DND-41 (cell line): ENCODE measurements at places on chromosomes 5 and 9.

DNA sequence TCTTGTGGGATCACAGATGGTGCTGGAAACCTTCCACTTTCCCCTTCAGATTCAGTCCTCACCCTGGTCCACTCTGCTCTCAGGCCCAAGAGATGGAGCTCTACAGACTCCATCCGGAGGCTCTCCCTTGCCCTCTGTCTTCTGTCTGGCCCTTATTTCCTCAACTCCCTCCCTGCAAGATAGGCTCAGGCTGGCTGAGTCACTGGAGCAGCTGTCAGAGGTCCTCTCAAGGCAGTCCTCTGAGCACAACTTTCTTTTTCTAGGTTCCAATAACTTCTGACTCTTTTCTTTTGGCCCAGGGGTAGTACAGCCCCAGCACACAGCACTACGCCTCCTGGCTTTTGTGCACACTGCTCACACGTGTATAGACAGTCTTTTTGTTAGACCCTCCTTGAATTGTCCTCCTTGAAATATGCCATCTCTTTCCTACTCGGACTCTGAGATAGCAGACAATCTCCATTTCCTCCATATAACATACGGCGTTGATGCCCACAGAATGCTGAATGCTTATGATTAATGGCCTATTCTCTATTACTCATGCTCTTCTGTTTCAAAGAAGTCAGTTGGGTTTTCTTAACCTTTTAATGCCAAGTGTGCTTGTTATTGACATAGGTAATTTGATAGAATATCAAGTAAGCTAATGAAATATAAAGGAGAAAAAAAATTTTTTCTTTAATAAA is 193.1 kb downstream of the SLC12A2 start:
- no peak for DNase-seq

- DNase-seq = no peak
Measured at GRCh38 chr9:69211424-69212036, 37.5 kb downstream of the TJP2 start.

DNA sequence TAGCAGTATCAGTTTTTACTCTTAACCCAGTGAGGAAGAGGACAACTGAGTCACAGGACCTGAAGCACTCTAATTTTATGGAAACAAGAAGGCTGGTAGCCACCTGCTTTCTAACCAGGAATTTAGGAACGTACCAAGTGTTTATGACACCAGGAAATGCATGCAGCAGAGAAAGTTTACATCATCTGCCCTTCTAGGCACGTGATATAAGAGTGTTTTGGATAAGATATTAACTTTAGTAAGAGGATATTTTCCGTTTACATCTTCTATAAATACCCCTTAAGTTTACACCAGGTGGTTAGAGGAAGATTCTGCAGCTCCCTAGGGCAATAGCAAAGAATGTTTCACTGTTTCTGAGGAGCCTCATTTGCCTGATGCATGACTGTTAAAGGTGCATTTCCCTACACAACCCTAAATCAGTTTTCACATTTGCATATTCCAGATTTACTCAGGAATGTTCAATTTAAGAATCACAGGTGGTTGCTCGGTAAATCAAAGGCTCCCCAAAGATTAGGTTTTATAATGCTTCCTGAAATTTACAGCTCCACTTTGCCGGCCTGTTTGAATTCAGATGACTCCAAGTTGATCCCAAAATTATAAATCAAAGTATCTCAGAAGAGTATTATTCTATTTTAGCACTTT is 1.8 kb downstream of the TSC1 start:
- no peak for DNase-seq

DNA sequence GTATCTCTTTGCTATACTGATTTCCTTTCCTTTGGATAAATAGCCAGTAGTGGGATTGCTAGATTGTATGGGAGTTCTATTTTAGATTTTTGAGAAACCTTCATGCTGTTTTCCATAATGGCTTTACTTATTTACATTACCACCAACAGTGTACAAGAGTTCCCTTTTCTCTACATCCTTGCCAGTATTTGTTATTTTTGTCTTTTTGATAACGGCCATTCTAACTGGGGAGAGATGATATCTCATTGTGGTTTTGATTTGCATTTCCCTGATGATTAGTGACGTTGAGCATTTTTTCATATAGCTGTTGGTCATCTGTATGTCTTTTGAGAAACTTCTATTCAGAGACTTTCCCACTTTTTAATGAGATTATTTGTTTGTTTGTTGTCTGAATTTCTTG is 25.8 kb downstream of the NADK2 start:
- no peak for DNase-seq

DNA sequence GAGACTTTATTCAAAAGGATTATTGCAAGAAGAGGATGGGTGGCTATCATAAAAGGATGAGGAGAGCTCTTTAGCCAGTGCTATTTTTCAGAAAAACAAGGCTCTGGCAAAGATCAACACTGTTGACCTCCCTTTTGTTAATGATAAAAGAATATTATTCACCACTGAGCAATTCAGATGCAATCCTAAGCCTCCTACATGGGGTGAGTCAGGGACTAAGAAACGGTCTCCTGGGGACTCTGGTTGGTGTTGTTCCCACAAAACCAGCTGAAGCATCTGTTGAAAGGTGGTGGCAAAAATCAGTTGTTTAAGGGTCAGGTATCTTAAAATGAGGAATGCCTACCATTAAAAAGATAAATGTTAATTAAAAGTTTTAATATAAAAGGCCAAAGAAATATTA is 7.7 kb upstream of the GCNT1 start:
- no peak for DNase-seq

DNA sequence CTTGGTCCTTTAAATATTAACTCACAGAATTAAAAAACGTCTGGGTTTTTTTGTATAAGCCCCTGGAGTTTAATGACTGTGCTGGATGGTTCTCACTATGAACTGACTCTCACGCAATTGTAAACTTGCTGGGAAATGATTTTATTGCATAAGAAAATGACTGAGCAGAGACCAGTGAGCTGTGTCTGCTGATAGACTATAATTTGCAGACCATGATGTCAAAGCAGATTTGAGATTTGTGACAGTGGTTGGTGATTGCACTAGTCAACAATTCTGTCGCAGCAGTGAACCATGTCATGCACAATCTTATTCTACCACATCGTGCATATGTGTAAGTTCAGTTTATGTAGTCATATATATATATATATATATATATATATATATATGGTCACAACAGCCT is 85.7 kb upstream of the C9orf72 start:
- DNase-seq = no peak

DNA sequence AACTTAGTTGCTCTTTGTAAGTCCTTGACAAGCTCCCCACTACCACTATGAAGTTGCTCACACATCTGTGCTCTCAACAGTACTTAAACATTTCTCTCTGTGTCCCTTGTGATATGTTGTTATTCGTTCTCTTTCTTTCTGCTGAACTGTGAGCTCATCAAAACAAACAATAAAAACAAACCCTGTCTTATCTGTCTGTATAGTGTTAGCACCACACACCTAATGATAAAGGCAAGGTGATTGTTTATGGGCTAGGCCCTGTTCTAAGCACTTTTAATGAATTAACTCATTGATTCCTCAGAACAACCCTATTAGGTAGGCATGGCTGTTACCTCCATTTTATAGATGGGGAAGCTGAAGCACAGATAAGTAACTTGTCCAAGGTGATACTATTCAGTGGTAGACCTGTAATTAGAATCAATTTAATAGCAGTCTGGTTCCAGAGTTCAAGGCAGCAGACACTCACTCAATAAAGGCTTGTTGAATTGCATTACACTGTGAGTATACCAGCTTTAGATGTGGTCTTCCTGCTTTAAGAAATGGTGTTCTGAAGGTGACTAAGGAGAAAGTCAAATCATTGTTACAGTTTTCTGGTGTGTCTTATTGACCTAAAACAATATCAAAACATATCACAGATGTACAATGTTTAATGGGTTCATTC is 153.6 kb upstream of the ELL2 start:
- no peak for DNase-seq

DNA sequence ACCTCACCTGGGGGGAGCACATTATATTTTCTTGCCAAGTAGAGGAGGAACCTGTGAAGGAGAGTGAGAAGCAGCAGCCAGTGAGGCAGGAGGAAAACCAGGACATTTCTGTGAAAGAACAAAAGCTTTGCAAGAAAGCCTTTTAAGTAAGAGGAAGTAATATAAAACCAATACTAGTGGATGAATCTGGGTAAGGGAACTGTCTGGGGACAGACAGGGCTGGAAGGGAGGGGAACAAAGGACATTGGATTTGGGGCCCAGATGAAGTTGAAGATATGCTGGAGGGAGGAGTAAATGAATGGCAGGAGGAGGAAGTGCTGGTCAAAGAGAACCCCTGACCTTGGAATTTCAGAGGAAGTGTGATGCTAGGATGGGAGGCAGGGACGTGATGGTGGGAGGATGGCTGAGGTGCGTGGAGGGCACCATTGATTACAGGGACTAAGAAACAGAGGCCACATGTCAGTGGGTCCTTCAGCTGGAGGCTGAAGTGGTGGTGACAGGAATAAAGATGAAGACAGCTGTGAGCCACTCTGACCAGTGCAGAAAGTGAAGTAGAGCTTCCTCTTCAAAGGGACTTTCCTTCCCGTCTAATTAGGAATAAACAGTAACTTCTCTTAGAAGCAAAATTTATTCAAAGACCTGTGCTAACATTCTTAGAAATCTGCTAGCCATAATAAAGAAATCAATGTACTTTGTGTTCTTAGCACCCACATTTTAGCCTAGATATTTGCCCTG is 43.5 kb upstream of the FABP6 start:
- DNase-seq = no peak

DNA sequence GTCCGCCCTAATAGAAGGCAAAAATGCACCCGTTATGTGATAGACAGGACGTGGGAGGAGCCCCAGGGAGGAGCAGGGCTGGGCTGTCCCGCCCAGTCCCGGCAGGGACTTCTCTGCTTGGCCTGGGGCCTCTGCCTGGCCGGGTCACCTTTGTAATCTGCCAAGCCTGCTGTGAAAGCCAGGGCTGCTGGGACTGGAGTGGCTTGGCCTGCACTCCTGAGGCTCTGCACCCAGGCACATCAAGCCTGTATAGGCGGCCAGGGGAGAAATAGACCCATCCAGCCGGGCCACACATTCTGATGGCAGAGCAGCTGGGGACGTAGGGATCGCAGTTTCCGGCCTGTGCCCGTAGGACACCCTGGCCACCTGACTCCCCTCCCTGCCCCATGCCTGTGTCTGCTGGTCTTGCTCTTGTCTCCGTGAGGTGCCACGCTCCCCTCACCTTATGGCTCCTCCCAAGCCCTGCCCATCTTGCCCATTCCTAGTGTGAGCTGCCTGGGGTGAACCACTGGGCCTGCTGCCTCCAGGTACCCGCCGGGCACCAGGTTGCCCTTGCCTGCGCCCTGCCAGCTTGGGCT is 28.1 kb downstream of the DYNC2I2 start:
- DNase-seq = no peak
